ENCODE measurements at places on chromosomes 4 and X.

DNA sequence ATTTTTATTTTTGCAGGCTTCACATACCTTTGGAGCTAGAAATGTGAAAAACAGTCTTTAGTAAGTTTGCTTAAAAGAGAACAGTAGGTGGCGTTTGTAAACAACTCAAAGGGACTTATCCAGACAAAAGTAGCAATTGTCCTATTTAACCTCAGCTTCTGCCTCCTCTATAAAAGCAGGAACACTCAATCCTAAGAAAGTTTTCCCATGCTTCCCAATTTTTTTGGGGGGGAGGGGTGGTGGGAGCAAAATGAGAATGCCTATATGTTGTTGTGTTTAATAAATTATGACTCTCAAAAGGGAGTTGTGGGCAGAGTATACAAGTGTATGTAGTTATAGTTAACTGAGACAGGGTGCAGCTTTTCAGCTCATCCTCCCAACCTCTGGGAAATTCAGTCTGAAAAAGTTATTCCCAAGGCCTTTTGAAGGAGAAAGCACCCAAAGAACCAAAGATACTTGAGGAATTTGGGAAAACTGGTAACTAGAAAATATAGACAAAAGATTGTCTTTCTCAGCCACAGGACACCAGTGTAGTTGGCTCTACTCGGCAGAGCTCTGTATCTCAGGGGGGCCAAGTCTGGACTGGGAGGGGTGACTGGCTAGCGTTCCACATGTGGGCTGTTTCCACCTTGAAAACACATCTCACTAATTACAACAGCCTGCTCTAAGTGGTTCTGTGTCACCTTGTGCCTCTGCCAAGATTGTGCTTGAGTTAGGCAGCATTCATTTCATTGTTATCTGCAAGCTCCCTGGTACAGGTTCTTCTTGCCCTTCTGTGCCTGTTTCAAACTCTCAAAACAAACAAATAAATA lies 2.8 kb downstream of the SFRP2 start:
- DNase-seq, result no peak

GRCh38 chr4:160877087-160877790 lies 1286.6 kb downstream of the FSTL5 start:
- no peak for DNase-seq

- DNase-seq, result no peak
Measured at GRCh38 chrX:43880425-43880824, 1.8 kb downstream of the MAOB start.

GRCh38 chrX:45619290-45619689 lies 418.6 kb upstream of the DIPK2B start:
- no peak for DNase-seq

- no peak for DNase-seq
Measured at GRCh38 chr4:138835832-138836533, 179.6 kb upstream of the NOCT start.

GRCh38 chr4:40916880-40917279 lies 167.1 kb downstream of the NSUN7 start:
- DNase-seq, result no peak

- DNase-seq, result no peak
Measured at GRCh38 chr4:101981756-101982155, 191.2 kb downstream of the BANK1 start.

DNA sequence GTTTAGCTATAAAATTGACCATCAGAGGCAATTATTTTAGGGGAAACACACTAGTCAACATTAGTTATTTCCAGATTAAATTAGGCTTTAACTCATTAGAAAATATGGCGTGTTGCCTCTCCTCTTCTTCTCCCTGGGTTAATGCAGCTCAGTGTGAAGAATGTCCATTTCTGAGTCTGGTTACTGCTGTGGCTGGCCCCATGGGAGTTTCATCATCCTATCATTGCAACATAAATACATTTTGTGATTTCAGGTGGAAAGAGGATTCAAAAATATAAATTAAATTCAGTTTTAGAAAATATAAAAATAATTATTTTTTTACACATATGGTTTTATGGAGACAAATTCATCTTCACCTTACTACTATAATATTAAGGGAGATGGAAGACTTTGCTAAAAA lies 288.5 kb upstream of the ARSJ start:
- DNase-seq, result no peak

GRCh38 chr4:69753686-69754085 lies 6.7 kb downstream of the SULT1B1 start:
- DNase-seq, result no peak

- no peak for DNase-seq
Measured at GRCh38 chrX:136626237-136626636, 21.7 kb upstream of the CD40LG start.
